ENCODE measurements at places on chromosomes 11 and 22. TPM values are rescaled to one million over a fixed set of nuclear protein-coding genes. Genes with fewer than 3 reads are reported as not detected.
A peak's percentile ranks its signal among the peaks of the same experiment; 100 is the strongest.

The PATE2 gene
- polyA plus RNA-seq = 0.69 TPM

The STK33 gene
- 6.5 TPM for polyA plus RNA-seq

The TPP1 gene
- polyA plus RNA-seq = 185 TPM

The RAG2 gene
- not detected for polyA plus RNA-seq

The GLYATL1 gene
- 6.9 TPM for polyA plus RNA-seq

The NTM gene
- 3.7 TPM for polyA plus RNA-seq

The MYEOV gene
- polyA plus RNA-seq = not detected

- no peaks in the 10 kb centered on the region for H3K36me3 ChIP-seq
- H3K27ac ChIP-seq = peak overlapping the region; percentile 71
- no peak for DNase-seq
- no peaks in the 10 kb centered on the region for H3K27me3 ChIP-seq
- no peak overlapping the region for H3K4me3 ChIP-seq
- peaks cover 21% of the 10 kb centered on the region for H3K4me1 ChIP-seq
Measured at GRCh38 chr11:10352921-10353550, 48.2 kb downstream of the ADM start.

DNA sequence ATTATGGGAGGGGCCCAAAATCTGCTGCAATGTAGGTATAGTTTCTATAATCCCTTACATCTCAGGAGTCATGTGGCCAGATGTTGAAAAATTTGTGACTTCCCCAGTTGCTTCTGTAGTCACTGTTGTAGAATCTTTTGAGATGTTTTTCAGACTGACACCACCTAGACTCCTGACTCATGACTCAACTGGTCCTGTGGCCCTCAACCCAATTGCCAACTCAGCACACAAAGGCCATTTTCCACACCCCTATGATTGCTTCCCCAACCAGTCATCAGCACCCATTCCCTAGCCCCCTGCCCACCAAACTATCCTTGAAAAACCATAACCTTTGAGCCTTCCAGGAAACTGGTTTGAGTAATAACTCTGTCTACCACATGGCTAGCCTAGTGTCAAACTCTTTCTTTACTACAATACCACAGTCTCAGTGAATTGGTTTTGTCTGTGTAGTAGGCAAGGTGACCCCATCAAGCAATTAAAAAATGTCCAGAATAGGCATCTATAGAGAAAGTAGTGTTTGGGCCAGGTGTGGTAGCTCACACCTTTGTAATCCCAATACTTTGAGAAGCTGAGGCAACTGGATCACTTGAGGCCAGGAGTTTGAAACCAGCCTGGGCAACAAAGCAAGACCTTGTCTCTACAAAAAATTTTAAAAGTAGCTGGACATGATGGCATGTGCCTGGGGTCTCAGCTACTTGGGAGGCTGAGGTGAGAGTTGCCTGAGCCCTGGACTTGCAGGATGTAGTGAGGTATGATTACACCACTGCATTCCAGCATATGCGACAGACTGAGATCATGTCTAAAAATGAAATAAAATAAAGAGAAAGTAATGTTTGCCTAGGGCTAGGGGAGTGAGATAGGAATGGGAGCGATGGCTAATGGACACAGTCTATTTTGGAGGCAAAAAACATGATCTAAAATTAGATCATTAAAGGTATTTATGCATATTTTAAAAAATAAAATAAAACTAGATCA, 24.1 kb upstream of the FEZ1 start:
- no peak overlapping the region for H3K4me3 ChIP-seq
- H3K4me1 ChIP-seq = no peaks in the 10 kb centered on the region
- H3K27me3 ChIP-seq = no peaks in the 10 kb centered on the region
- no peaks in the 10 kb centered on the region for H3K36me3 ChIP-seq

DNA sequence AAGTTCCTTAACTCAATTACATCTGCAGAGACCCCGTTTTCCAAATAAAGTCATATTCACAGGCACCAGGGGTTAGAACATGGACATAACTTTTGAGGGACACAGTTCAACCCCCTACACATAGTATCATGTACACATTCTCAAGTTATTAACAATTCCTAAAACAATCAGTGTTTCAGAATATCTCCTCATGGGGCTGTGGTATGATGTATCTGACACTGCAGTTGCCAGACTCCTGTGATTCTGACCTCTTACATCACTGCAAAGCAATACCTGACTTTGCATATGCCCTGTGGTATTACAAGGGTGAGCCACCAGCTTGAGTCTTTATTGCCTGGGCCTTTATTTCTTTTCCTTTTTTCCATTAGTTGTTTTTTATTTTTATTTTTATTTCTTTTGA, 141.7 kb downstream of the COMMD9 start:
- no peaks in the 10 kb centered on the region for H3K36me3 ChIP-seq
- no peaks in the 10 kb centered on the region for H3K27me3 ChIP-seq
- DNase-seq = no peak
- peaks cover 12% of the 10 kb centered on the region for H3K4me1 ChIP-seq
- H3K4me3 ChIP-seq = no peak overlapping the region

DNA sequence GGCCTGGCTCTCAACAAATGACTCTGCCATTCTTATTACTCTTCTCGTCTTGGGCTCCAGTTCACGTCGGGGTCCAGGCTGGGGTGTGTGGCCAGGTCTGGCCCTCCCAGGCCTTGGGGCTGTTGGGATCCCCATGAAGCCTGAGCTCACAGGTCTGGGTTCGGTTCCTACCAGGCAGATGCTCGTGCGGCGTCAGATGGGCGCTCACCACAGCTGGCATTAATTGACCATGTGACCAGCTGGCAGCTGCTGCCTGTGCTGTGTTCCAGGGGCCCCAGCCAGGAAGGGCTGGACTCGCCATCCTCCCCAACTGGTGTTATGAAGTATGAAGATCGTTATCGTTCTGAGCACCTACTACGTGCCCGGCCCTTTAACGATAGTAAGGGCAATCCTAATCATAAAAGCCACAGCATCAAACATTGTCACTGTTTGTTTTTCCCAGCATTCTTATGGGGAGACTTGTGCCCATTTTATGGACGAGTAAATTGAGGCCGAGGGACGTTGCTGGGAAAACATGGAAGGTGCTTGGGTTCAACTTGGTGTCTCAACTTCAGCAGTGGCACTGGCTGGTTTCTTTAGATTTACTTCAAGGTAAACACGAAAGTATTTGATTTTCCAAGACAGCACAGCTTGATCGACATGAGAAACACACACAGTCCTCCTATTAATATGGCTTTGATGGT, 26.8 kb upstream of the CACNG2 start:
- H3K4me1 ChIP-seq = no peaks in the 10 kb centered on the region
- no peak overlapping the region for H3K4me3 ChIP-seq
- peaks cover 12% of the 10 kb centered on the region for H3K27me3 ChIP-seq
- no peak overlapping the region for H3K27ac ChIP-seq
- no peaks in the 10 kb centered on the region for H3K36me3 ChIP-seq

GRCh38 chr11:131624531-131624930, 254.1 kb downstream of the NTM start:
- no peak for DNase-seq
- H3K4me3 ChIP-seq = no peak overlapping the region
- H3K27me3 ChIP-seq = no peaks in the 10 kb centered on the region
- H3K4me1 ChIP-seq = no peaks in the 10 kb centered on the region

GRCh38 chr22:28766628-28767027, 5.9 kb upstream of the CCDC117 start:
- no peak overlapping the region for H3K4me3 ChIP-seq
- DNase-seq = no peak
- H3K36me3 ChIP-seq = no peaks in the 10 kb centered on the region

DNA sequence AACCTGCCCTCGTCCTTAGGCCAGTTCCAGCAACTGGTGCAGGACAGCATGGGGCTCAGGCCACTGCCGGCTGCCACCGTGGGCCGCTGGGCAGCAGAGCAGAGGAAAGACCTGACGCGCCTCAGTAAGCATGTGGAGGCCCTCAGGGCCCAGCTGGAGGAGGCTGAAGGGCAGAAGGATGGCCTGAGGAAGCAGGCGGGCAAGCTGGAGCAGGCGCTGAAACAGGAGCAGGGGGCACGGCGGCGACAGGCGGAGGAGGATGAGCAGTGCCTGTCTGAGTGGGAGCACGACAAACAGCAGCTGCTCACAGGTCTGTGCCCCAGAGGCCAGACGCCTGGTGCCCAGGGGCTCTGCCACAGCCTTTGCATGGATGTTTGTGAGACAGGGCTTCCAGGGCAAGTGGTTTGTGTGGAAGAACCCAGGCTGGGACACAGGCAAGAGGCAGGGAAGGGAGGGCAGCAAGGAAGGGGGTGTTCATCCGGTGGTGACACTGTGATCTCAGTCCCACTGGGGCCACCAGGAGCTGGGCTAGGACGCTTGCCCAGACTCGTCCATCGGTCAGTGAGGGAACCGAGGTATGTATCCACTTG, 13.9 kb downstream of the CCDC157 start:
- H3K4me3 ChIP-seq = no peak overlapping the region
- no peaks in the 10 kb centered on the region for H3K36me3 ChIP-seq
- no peak for DNase-seq
- no peaks in the 10 kb centered on the region for H3K27me3 ChIP-seq
- H3K27ac ChIP-seq = no peak overlapping the region

GRCh38 chr11:83303316-83303715, 17.1 kb upstream of the CCDC90B start:
- no peak overlapping the region for H3K27ac ChIP-seq
- H3K4me3 ChIP-seq = no peak overlapping the region
- no peak for DNase-seq
- H3K4me1 ChIP-seq = no peaks in the 10 kb centered on the region

GRCh38 chr22:40218152-40218551, 40.4 kb downstream of the TNRC6B start:
- peak overlapping the region; percentile 80 for H3K27ac ChIP-seq
- peaks cover 29% of the 10 kb centered on the region for H3K4me1 ChIP-seq
- DNase-seq = no peak
- no peaks in the 10 kb centered on the region for H3K27me3 ChIP-seq

GRCh38 chr11:83862691-83863090, 576.5 kb upstream of the CCDC90B start:
- no peak overlapping the region for H3K27ac ChIP-seq
- no peaks in the 10 kb centered on the region for H3K4me1 ChIP-seq
- no peaks in the 10 kb centered on the region for H3K27me3 ChIP-seq

- no peak overlapping the region for H3K4me3 ChIP-seq
- H3K27me3 ChIP-seq = peaks cover 18% of the 10 kb centered on the region
- H3K4me1 ChIP-seq = no peaks in the 10 kb centered on the region
Measured at GRCh38 chr11:133506551-133507094, 25.7 kb downstream of the OPCML start.

- no peak overlapping the region for H3K27ac ChIP-seq
- no peak for DNase-seq
- peaks cover 4% of the 10 kb centered on the region for H3K4me1 ChIP-seq
- peak overlapping the region; percentile 81 for H3K4me3 ChIP-seq
Measured at GRCh38 chr11:118434123-118434552, 2.2 kb upstream of the KMT2A start.

DNA sequence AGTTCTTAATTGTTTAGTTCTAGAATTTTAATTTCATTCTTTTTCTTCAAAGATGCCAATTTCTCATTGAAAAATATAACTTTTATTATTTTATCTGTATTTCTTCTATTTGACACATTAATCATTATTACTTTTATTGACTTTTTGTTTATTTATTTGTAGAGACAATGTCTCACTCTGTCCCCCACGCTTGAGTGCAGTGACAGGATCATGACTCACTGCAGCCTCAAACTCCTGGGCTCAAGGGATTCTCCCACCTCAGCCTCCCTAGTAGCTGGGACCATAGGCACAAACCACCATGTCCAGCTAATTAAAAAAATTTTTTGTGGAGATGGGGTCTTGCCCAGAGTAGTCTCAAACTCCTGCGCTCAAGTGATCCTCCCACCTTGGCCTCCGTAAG, 30.3 kb upstream of the FBLN1 start:
- no peaks in the 10 kb centered on the region for H3K36me3 ChIP-seq
- H3K27me3 ChIP-seq = no peaks in the 10 kb centered on the region
- no peak for DNase-seq
- H3K4me1 ChIP-seq = peaks cover 44% of the 10 kb centered on the region
- H3K27ac ChIP-seq = no peak overlapping the region

- no peaks in the 10 kb centered on the region for H3K36me3 ChIP-seq
- H3K4me3 ChIP-seq = no peak overlapping the region
- H3K27ac ChIP-seq = no peak overlapping the region
- no peak for DNase-seq
- peaks cover 9% of the 10 kb centered on the region for H3K27me3 ChIP-seq
Measured at GRCh38 chr22:36552289-36552688, 23.3 kb upstream of the EIF3D start.

- H3K27me3 ChIP-seq = no peaks in the 10 kb centered on the region
- no peaks in the 10 kb centered on the region for H3K36me3 ChIP-seq
- H3K27ac ChIP-seq = no peak overlapping the region
- DNase-seq = no peak
- H3K4me1 ChIP-seq = no peaks in the 10 kb centered on the region
Measured at GRCh38 chr22:44891293-44891747, 118.5 kb downstream of the PHF21B start.

- H3K4me1 ChIP-seq = peaks cover 7% of the 10 kb centered on the region
- no peaks in the 10 kb centered on the region for H3K27me3 ChIP-seq
- no peak for DNase-seq
- H3K36me3 ChIP-seq = no peaks in the 10 kb centered on the region
- H3K27ac ChIP-seq = no peak overlapping the region
Measured at GRCh38 chr22:42400811-42401534, 31.2 kb downstream of the NFAM1 start.

GRCh38 chr11:103676413-103676812, 360.0 kb upstream of the DDI1 start:
- H3K36me3 ChIP-seq = no peaks in the 10 kb centered on the region
- H3K4me1 ChIP-seq = no peaks in the 10 kb centered on the region
- H3K27ac ChIP-seq = no peak overlapping the region
- no peak overlapping the region for H3K4me3 ChIP-seq

GRCh38 chr22:44995715-44996114, 14.1 kb downstream of the PHF21B start:
- no peaks in the 10 kb centered on the region for H3K36me3 ChIP-seq
- no peak overlapping the region for H3K27ac ChIP-seq
- H3K4me1 ChIP-seq = peaks cover 7% of the 10 kb centered on the region
- no peak for DNase-seq

GRCh38 chr22:50528682-50529415, 963 bp downstream of the TYMP start:
- H3K4me1 ChIP-seq = peaks cover 47% of the 10 kb centered on the region
- no peak for DNase-seq
- no peak overlapping the region for H3K4me3 ChIP-seq
- H3K36me3 ChIP-seq = no peaks in the 10 kb centered on the region
- peaks cover 11% of the 10 kb centered on the region for H3K27me3 ChIP-seq
- H3K27ac ChIP-seq = peak overlapping the region; percentile 96

GRCh38 chr11:134503100-134503499, 91.1 kb upstream of the B3GAT1 start:
- H3K27me3 ChIP-seq = no peaks in the 10 kb centered on the region
- H3K4me3 ChIP-seq = no peak overlapping the region
- no peaks in the 10 kb centered on the region for H3K36me3 ChIP-seq
- no peak overlapping the region for H3K27ac ChIP-seq
- no peak for DNase-seq
- no peaks in the 10 kb centered on the region for H3K4me1 ChIP-seq

DNA sequence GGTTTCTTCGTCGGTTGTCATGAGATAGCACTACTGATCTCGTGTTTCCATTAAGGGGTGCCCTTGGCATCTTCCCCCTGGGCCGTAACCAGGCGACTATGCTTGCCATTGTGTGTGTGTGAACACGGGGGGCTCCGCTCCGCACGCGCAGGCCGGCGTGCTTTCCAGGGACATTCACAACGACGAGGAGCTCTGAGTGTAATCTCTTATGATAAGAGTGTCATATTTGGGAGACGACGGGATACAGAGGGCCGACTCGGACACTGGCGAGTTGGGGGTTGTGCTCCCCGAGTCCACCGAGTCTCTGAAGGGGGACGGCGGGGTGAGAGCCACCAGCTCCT, 170.9 kb upstream of the CTSC start:
- H3K4me1 ChIP-seq = peaks cover 4% of the 10 kb centered on the region
- H3K27me3 ChIP-seq = peaks cover 41% of the 10 kb centered on the region
- H3K27ac ChIP-seq = no peak overlapping the region
- peak overlapping the region; percentile 32 for H3K4me3 ChIP-seq
- no peaks in the 10 kb centered on the region for H3K36me3 ChIP-seq
